ENCODE measurements at places on chromosomes 5 and 9.

DNA sequence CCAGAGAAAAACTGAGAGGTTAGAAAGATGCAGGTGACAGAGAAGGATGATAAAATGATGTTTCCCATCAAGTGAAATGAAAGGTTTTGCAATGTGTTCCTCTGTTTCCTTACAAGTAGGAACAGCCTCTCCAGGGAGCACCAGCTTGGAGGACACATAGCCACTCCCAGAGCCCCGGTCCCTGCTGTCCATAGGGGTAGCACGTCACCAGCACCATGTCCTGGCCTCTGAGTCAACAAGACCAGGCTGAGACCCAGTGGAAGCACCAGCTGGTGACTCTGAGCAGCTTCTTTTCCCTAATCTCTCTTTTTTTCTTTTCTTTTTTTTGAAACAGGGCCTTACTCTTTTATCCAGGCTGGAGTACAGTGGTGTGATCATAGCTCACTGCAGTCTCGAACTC is 19.4 kb upstream of the HMCN2 start:
- DNase-seq: no peak

DNA sequence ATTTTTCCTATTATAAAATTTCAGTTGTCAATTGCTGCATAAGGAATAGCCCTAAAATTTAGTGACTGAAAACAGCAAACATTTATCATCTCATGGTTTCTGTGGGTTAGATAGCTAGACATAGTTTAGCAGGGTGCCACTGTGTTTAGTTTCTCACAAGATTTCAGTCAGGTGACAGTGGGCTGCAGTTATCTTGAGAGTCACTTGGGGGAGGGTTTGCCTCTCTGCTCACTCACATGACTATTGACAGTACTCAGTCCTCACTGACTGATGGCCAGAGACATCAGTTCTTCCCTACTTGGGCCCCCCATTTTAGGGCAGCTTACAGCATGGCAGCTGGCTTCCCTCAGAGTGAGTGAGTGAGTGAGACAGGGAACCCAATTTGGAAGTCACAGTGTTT is 42.0 kb downstream of the PBX3 start:
- DNase-seq: no peak

GRCh38 chr5:8350644-8351339 is 481.8 kb downstream of the MTRR start:
- DNase-seq: no peak

GRCh38 chr5:132419502-132420468 is 50.3 kb downstream of the SLC22A5 start:
- no peak for DNase-seq

GRCh38 chr9:105887679-105888078 is 193.3 kb downstream of the TMEM38B start:
- no peak for DNase-seq

- no peak for DNase-seq
Measured at GRCh38 chr9:77556396-77556795, 91.7 kb downstream of the GNA14 start.

DNA sequence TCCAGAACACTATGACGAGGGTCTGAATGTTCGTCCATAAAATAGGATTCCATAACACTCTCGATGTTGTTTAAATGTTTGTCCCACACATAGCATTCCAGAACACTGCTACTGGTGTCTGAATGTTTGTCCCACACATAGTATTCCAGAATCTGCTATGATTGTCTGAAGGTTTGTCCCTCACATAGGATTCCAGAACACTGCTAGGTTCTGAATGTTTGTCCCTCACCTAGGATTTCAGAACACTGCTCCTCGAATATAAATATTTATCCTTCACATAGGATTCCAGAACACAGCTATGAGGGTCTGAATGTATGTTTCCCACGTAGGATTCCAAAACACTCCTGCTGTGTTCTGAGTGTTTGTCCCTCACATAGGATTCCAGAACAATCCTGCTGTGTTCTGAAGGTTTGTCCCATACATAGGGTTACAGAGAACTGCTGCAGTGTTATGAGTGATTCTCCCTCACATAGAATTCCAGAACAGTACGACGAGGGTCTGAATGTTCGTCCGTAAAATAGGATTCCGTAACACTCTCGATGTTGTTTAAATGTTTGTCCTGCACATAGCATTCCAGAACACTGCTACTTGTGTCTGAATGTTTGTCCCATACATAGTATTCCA is 215.3 kb downstream of the FOXD4L6 start:
- no peak for DNase-seq

- no peak for DNase-seq
Measured at GRCh38 chr9:35854091-35854762, 16.0 kb downstream of the OR13J1 start.

- no peak for DNase-seq
Measured at GRCh38 chr5:39186722-39187539, 32.4 kb downstream of the FYB1 start.

GRCh38 chr5:82362636-82363035 is 84.5 kb upstream of the RPS23 start:
- DNase-seq: no peak

DNA sequence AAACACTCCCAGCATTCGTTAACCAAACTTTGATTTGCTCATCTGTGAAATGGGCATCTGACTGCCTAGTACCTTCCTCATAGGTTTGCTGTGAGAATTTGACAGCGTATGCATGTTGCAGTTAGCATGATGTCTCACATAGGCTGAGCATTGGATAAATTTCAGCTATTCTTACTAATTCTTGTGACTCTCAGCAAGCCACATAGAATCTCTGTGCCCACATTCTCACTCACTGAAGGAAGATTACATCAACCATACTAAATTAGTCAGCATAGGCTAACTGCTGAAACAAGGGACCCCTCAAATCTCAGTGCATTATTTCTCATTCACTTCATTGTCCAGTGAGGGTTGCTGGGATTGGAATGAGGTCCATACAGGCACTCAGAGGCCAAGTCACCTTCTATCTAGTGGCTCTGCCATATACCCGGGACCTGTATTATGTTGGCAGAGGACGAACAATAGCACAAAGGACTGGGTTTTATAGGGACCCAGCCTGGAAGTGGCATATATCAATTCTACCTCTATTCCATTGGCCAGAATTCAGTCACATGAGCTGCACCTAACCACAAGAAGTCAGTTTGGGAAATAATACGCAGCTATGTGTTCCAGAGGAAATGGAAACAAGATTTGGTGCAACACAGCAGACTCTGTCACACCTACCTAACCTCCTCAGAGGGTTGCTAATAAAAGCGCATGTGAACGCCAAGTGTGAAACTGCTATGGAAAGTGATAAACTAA is 4.2 kb upstream of the PTGER4 start:
- DNase-seq: no peak

DNA sequence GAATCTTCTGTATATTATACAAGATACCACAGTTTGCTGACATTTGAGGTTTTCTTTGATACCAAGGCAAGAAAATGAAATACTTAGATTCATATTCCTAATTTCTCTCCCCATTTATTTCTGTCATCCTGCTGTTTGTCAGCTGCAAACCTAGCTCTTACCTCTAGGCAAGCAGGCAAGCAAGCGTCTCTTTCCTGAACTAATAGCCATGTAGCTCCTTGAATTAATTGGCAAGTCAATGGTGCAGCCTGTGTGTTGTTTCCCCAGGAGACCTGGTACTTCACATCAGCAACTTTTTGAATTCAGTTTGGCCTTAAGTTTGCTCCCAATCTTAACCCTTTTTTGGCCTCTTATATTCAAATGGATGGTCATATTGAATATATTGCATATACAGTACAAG is 573.6 kb upstream of the ARRDC3 start:
- DNase-seq: no peak

DNA sequence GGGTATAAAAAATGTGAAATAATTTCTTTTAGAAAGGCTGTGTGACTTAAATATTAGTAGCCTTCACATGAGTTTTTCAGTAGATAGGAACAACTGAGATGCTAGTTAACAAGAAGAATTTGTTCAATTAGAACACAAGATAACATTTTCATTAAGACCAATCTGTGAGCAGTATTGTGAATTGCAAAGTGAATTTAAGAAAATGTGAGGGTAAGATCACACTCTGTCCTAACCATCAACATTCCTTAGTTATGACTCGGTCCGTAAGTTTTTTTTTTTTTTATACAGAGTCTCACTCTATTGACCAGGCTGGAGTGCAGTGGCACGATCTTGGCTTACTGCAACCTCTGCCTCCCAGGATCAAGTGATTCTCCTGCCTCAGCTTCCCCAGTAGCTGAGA is 180.2 kb upstream of the EGFLAM start:
- DNase-seq: no peak

DNA sequence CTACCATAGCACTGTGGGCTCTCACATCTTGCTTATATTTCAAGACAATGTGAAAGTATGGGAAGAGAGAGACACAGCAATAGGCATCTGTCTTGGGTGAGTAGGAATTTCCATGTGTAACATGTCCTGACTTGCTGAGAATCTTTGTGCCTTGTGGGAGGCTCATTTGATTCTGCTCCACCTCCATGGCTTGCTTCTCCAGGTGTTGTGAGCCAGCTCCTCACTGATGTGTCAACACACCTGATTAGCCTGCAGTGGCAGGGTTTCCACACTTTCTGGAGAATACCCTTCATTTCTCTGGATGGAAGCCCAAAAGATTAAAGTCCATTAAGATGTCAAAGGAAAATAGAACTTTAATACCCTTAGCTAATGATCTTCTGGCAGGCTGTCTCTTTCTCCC is 613.6 kb downstream of the ZNF608 start:
- DNase-seq: no peak

GRCh38 chr9:70061776-70062175 is 18.1 kb downstream of the MAMDC2 start:
- no peak for DNase-seq

GRCh38 chr9:19946441-19947109 is 157.7 kb upstream of the SLC24A2 start:
- no peak for DNase-seq

DNA sequence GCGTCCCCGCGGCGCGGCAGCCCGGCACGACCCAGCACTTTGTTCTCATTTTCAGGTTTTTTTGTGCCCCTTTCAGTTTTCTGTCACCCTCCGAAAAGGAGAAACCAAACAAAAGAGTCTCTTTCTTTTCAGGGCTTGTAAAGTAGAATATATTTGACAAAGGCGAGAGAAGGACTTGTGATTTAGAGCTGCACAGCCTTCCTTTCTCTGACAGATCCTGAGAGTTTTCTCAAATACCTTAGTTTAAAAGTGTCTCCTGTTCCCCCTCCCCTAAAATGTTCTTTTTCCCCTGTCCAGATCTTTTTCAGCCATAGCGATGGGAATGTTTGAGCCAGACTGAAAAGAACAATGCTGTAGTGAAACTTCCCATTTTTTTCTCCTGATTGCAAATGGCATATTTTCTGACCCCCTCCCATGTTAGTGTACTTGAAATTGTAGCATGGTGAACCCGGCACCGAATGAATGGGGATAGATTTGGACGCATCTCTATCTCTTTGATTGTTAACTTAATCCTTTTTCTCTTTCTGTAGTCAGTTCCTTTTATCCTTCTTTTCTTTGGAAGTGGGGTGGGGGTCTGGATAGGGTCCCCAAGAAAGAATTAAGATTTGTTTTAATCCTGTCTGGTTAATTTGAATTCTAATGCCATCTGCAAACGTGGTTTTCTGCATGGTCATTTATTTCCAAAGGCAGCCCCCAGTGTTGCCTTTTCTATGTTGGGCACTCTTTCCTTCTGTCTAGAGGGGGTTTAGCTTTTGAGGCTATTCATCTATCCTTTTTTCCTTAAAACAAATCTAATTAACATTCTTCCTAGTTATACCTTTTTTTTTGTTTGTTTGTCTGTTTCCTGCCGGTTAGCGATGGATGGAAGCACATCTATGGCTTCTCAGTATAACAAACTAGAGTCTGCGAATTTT is 2.2 kb downstream of the ZSWIM6 start:
- DNase-seq: no peak

- DNase-seq: no peak
Measured at GRCh38 chr5:153880106-153880505, 158.6 kb downstream of the FAM114A2 start.

GRCh38 chr5:165871291-165871690 is 2365.9 kb downstream of the MAT2B start:
- no peak for DNase-seq

DNA sequence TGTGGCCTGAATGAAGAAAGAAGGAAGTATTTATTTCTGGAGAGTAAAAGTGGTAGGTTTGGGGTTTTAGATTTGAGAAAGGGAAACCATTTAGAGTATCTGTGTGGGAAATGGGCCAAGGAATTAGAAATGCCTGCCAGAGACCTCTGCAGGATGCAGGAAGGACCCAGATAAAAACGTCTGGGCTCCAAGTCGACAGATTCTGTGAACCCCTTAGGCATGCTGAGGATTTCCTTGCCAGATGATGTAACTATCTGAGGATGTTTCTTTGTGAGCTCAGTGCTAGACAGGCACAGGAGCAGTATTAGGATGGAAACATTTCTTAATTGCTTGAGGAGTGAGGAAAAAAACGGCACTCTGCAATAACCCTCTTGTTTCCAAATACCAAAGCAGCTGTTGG is 251.8 kb upstream of the DMRT1 start:
- no peak for DNase-seq

DNA sequence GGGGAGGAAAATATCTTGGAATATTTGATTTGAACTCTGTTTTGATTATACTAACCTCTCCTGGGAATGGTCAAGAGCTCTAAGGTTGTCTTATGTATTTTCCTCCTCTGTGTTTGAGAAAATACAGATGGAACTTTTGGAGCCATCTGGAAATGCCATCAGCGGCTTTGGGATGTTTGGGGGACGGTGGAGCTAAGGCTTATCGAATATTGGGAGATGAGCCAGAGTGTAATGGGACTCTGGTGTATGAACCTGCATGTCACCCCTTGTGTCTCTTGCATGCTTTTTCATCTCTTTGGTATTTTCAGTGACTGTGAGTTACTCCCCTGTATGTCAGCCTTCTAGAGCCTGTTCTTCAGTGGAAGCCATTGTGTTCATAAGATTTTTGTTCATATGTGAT is 180.0 kb upstream of the OTULINL start:
- DNase-seq: no peak

DNA sequence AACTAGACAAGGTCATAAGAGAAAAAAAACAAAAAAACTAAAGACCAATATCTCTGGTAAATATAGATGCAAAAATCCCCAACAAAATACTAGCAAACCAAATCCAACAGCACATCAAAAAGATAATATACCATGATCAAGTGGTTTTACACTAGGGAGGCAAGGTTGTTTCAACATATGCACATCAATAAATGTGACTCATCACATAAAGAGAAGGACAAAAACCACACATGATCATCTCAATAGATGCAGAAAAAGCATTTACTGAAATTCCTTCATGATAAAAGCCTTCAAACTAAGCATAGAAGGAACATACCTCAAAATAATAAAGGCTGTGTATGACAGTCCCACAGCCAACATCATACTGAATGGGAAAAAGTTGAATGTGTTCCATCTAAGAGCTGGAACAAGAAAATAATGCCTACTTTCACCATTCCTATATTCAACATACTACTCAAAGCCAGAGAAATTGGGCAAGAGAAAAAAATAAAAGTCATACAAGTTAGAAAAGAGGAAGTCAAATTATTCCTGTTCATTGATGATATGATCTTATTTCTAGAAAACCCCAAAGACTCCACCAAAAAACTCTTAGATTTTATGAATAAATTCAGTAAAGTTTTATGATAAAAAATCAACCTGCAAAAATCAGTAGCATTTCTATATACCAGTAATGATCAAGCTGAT is 72.2 kb upstream of the FAM169A start:
- no peak for DNase-seq
